ENCODE measurements at places on chromosomes 5 and 9. TPM values are rescaled to one million over a fixed set of nuclear protein-coding genes. Genes with fewer than 3 reads are reported as not detected.

DNA sequence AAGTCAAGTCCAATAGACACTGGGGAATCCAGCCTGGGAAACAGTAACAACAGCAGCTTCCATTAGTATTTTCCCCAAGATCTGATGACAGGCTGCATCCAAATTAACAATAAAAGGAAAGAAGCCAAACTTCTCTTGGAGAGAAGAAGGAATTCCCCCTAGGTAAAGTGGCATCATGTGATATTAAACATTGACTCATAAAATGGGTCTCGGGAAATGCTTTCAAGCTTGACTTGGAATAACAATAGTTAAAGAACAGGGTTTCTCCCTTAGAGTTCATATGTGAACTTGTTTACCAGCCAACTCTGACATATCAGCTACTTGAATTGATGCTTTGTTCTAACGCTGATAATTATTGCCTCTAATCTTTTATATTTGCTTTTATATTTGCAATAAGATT, 45.4 kb downstream of the ENTREP1 start:
- no peaks in the 10 kb centered on the region for H3K4me1 ChIP-seq
- no peak for DNase-seq
- H3K4me3 ChIP-seq = no peak overlapping the region
- H3K27ac ChIP-seq = no peak overlapping the region
- H3K27me3 ChIP-seq = peaks cover 7% of the 10 kb centered on the region

DNA sequence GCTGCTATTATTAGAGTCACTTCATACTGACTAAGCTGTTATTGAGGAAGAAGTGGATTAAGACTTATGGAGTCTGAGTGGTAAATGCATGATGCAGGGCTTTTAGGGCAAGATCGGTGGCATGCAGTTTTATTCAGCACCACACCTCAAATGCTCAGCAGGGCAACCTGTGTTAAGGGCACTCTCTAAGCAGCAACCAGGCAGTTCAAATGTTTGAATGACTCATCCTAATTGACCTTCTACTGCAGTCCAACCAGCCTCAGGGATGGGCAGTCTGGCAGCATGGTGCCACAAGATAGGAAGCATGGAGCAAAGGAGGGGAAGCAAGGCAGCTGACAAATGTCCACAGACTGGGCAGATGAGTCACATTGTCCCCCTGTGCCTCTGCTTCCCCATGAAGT, 80.2 kb upstream of the MIER3 start:
- no peak overlapping the region for H3K4me3 ChIP-seq
- no peaks in the 10 kb centered on the region for H3K36me3 ChIP-seq
- no peak for DNase-seq
- H3K27me3 ChIP-seq = no peaks in the 10 kb centered on the region
- H3K27ac ChIP-seq = no peak overlapping the region

GRCh38 chr5:96919754-96920197, 16.1 kb upstream of the LNPEP start:
- H3K27ac ChIP-seq = no peak overlapping the region
- no peaks in the 10 kb centered on the region for H3K27me3 ChIP-seq
- no peak overlapping the region for H3K4me3 ChIP-seq
- peaks cover 9% of the 10 kb centered on the region for H3K4me1 ChIP-seq

GRCh38 chr9:100492952-100493351, 20.0 kb downstream of the TMEFF1 start:
- no peak for DNase-seq
- H3K27me3 ChIP-seq = no peaks in the 10 kb centered on the region
- no peak overlapping the region for H3K27ac ChIP-seq
- H3K36me3 ChIP-seq = no peaks in the 10 kb centered on the region

GRCh38 chr9:98022447-98022846, 34.1 kb upstream of the NANS start:
- H3K4me1 ChIP-seq = no peaks in the 10 kb centered on the region
- no peaks in the 10 kb centered on the region for H3K27me3 ChIP-seq
- no peak for DNase-seq
- H3K36me3 ChIP-seq = peaks cover 14% of the 10 kb centered on the region
- no peak overlapping the region for H3K27ac ChIP-seq
- H3K4me3 ChIP-seq = no peak overlapping the region

DNA sequence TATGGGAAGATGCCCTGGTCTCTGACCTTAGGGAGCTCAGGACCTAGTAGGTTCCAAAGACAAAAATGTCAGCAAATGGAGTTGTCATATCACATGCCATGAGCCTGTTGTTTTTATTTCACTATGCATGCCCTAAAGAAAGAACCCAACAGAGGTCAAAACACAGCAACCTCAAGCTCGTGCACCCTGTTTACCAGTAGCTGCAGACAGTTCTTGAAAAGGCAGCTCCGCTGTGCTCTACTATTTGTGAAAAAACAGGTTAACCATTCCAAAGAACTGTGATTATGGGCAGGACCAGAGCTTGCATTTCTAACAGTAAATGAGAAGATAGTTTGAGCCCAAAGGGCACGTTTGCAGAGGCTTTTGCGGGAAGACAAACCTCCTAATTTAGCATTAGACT, 22.8 kb downstream of the ITK start:
- H3K4me3 ChIP-seq = no peak overlapping the region
- no peak for DNase-seq
- H3K27me3 ChIP-seq = no peaks in the 10 kb centered on the region
- no peak overlapping the region for H3K27ac ChIP-seq
- no peaks in the 10 kb centered on the region for H3K36me3 ChIP-seq
- H3K4me1 ChIP-seq = no peaks in the 10 kb centered on the region

DNA sequence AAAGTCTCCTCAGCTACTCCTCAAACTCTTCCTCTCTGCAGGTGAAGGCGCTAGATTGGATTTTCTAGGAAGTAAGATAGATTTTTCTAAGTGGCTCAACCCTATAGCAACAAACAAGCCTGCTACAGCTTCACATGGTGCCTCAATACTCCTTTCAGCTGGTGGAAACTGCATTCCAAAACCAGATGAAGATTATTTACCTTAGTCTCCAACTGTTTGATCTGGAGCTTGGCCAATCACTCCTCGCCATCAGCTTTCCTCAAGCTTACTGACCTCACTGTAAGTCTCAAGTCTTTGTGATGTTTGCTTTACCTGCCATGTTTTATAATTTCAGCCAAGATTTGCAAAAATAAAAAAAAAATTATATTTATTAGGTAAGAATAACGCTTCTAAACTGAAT, 622.4 kb downstream of the CHSY3 start:
- no peak overlapping the region for H3K27ac ChIP-seq
- no peaks in the 10 kb centered on the region for H3K36me3 ChIP-seq
- H3K27me3 ChIP-seq = peaks cover 2% of the 10 kb centered on the region
- no peak for DNase-seq

RMRP gene
- polyA plus RNA-seq = 157 TPM

GRCh38 chr5:159310511-159310910, 19.8 kb downstream of the IL12B start:
- H3K4me3 ChIP-seq = no peak overlapping the region
- no peaks in the 10 kb centered on the region for H3K36me3 ChIP-seq
- DNase-seq = no peak
- H3K4me1 ChIP-seq = no peaks in the 10 kb centered on the region

DNA sequence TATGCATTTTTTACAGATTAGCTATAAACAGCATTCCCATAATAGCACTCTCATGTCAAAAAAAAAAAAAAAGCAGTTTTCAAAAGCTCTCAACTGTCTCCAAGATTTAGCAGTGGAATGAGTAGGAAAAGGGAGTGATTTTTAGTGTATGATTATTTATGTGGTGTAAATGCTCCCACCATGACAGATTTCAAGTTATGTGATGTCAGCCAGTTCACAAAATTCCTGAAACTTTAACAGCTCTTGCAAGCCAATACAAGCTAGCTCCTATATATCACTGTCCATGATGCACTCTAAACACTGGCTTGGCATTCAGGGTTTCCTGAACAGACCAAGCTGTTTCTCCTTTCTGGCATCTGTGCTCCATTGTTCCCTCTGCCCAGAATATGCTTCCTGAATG, 7.9 kb upstream of the ANKDD1B start:
- no peak overlapping the region for H3K27ac ChIP-seq
- no peak overlapping the region for H3K4me3 ChIP-seq
- H3K27me3 ChIP-seq = no peaks in the 10 kb centered on the region
- H3K4me1 ChIP-seq = no peaks in the 10 kb centered on the region

- no peak overlapping the region for H3K4me3 ChIP-seq
- H3K4me1 ChIP-seq = no peaks in the 10 kb centered on the region
- no peaks in the 10 kb centered on the region for H3K27me3 ChIP-seq
- peak overlapping the region; percentile 62 for H3K27ac ChIP-seq
- DNase-seq = no peak
These were observed 203.9 kb upstream of the CDH9 start for GRCh38 chr5:27242258-27242626.

- no peak for DNase-seq
- peak overlapping the region; percentile 49 for H3K4me3 ChIP-seq
- H3K27ac ChIP-seq = no peak overlapping the region
These were observed 455 bp downstream of the OLFM1 start for GRCh38 chr9:135087899-135088347.

SPATA31C1 gene
- not detected for polyA plus RNA-seq

DNA sequence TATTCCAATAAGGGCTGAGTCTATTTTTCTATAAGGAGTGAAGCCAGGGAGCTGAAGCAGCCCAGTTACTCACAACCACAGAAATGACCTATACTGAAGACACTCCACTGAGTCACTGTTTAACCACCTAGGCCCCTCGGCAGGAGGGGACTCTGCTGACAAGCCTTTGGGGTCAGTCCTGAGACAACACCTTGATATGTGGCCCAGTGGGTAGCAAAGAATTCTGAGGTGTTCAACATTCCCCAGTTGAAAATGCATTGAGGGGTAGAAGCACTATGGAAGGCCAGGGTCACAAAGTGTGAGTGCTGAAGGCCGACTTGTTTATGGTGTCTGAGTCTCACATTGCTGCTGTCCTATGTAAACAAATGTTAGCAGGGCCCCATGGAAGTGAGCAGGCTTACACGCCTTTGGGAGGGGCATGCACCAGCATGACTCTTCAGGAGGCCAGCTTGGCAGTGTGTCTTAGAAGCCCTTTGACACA, 112.6 kb upstream of the NFIL3 start:
- H3K4me1 ChIP-seq = no peaks in the 10 kb centered on the region
- H3K27ac ChIP-seq = no peak overlapping the region
- DNase-seq = no peak
- no peaks in the 10 kb centered on the region for H3K36me3 ChIP-seq
- no peak overlapping the region for H3K4me3 ChIP-seq

DNA sequence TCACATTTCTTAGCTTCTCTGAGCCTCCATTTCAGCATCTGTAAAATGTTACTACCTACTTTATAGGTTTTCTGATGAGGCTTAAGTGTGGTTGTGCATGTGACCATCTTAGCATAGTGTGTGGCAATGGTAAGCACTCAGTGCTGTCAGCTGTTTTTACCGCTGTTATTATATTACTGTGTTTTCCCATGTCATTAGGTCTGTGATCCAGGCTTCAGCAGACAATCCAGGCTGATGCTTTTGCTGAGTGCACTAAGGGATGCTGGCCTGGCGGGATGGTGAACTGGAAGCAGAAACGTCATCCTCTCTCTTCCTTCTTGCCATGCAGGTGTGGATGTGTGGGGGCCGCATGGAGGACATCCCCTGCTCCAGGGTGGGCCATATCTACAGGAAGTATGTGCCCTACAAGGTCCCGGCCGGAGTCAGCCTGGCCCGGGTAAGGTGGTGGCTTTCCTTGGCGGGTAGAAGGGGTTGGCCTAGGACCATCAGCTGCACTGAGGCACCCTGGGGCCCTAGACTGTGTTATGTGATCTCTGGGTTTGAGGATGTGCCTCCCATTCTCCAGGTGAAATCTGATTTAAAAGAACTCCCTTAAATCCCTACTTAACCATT, 41.9 kb upstream of the SAP30L start:
- DNase-seq = no peak
- no peak overlapping the region for H3K27ac ChIP-seq
- 0 out of 2 replicates have a peak, but pooled peaks cover 4% of the 10 kb centered on the region for H3K4me1 ChIP-seq

GRCh38 chr9:27703216-27703980, 130.1 kb upstream of the C9orf72 start:
- H3K27me3 ChIP-seq = no peaks in the 10 kb centered on the region
- H3K27ac ChIP-seq = no peak overlapping the region
- no peak overlapping the region for H3K4me3 ChIP-seq
- no peak for DNase-seq
- no peaks in the 10 kb centered on the region for H3K4me1 ChIP-seq

GMCL2 gene
- polyA plus RNA-seq = not detected

SLC27A4 gene
- 24.1 TPM for polyA plus RNA-seq

LOX gene
- 36.3 TPM for polyA plus RNA-seq

NNT gene
- 29.0 TPM for polyA plus RNA-seq

- no peaks in the 10 kb centered on the region for H3K36me3 ChIP-seq
- H3K27me3 ChIP-seq = no peaks in the 10 kb centered on the region
- H3K4me1 ChIP-seq = no peaks in the 10 kb centered on the region
- no peak for DNase-seq
These were observed 267.6 kb downstream of the TMEM167A start for GRCh38 chr5:82809420-82810143.
